ENCODE measurements at places on chromosomes 1 and 21.

DNA sequence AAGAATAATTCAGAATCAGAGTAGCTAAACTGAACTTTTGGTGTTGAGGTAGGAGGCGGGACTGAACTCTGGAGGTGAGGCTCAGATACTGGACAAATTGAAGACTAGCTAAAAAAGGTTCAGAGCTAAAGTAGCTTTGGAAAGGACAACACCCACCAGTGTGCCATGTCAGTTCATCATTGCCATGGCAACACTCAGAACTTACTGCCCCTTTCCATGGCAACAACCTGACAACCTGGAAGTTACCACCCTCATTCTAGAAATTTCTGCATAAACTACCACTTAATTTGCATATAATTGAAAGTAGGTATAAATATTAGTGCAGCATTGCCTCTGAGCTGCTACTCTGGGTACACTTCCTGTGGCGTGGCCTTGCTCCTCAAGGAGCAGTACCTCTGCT is 30.3 kb upstream of the POGK start:
- no peak for DNase-seq

GRCh38 chr1:22826604-22827580 is 116.3 kb downstream of the EPHB2 start:
- peak; percentile 91 for DNase-seq

DNA sequence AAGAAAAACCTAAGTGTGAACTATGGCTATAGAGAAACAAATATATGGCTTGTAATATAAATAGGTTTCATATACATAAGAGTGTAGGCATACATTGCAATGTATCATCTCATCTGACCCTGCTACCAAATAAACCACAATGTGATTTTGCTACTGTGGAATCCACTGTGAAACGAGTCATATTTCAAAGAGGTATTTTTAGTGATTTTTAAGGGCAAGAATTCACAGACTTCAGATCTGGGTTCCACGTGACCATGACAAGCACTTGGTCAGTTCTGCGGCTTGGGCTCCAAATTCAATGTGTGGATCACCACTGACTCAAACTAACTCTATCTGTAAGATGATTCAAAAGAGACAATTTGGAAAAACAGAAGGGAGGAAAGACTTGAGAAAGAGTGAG is 147.0 kb upstream of the ERG start:
- no peak for DNase-seq

DNA sequence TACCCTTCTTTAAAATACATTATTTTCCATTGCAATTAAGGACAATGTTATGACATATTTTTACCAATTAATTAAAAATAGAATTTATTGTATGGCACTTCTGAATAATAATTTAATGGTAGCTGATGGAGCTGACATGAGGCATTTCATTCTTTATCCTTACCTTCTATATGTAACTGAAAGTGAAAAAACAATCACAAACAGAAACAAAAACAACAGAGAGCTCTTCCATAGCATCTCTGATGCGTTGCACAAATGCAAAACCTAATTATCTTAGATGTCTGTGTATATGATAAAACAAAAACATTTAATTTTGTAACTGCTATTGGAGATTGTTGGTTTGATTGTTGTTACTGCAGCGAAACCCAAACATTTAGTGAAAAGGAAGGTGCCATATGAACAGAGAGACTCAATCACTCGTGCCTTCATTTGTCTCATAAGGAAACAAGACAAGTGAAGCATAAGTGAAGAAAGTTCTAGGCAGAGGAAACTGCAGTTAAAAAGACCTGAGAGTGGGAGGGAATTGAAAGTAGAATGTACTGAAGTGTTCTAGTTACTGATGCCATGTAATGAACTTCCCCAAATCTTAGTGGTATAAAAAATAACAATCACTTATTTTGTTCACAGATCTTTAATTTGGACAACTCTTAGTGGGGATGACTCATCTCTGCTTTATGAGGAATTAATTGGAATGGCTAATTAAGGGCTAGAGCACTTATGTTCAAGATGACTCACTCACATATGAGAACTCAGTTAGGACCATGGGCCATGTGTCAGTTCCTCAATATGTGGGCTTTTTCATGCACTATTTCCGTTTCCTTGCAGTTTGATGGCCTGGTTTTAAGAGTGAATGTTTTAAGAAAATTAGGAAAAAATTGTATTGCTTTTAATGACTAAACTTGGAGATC is 245.0 kb upstream of the OLFM3 start:
- no peak for DNase-seq

DNA sequence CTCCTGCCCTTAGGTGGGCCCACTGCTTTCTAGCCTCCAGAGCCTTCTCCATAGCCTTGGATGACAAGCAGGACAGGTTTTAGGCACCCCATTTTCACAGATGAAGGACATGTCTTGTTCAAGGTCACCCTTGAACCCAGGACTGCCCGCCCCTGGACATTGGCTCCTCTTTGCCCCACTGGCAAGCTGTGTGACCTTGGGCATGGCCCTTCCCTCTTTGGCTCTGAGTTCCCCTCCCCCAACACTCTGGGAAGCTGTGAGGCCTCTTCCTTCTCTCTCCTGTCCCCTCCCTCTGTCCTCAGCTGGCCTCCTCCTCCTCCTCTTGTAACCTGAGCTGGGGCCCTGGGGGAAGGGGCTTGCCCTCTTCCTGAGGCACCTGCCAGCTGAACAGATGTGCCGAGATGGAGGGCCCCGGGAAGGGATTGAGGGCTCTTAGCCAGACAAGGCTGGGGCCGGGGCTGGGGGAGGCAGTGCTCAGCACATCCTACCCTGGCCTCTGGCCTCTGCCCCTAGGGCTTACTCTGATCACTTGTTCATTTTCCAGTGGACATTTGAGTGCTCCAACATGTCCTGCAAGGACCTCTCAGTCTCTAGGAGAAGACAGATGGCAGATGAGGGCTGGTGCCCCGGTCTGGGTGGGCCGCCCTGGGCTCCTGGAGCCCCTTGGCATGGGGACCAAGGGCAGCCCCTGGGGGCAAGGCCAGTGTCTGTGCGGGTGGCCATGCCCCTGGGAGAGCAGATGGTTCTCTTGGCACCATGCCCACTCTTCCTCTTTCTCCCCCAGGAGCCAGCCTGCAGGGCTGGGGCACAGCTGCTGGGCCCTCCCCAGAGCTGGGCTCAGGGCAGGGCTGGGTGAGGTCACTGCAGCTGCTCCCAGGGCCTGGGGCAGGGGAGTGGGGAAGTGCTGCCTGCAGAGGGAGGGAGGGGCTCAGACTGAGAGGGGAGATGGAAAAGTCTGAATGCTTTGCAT is 10.7 kb downstream of the FOXO6 start:
- DNase-seq: peak; percentile 79

GRCh38 chr1:184838504-184838951 is 83.9 kb upstream of the EDEM3 start:
- DNase-seq: peak; percentile 51

DNA sequence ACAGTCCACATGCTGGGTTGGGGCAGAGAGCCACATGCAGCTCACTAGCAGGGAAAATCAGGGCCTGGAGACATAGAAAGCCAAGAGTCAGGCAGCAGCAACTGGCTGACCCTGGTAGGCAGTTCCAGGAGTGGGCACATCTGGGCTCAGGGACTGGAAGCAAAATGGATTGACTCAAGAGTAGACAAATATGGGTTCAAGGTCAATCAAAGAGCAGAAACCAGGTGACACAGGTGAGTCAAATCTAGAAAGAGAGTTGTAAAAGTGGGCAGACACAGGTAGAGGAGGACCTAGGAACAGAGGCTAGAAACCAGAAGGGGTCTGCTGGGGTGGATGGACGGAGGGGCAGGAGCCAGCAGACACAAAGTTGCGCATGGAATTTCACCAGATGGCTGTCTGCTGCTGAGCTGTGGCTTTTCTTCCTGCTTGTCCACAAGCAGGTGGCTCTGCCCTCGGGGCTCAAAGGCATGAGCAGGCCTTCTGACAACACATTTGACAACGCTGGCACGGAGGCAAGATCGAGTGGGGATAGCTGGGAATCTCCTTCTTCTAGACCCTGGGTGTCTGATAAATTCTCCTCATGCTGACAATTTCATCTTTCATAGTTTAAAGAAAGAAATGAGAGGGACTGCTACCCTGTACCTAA is 40.8 kb upstream of the IGSF3 start:
- DNase-seq: no peak

DNA sequence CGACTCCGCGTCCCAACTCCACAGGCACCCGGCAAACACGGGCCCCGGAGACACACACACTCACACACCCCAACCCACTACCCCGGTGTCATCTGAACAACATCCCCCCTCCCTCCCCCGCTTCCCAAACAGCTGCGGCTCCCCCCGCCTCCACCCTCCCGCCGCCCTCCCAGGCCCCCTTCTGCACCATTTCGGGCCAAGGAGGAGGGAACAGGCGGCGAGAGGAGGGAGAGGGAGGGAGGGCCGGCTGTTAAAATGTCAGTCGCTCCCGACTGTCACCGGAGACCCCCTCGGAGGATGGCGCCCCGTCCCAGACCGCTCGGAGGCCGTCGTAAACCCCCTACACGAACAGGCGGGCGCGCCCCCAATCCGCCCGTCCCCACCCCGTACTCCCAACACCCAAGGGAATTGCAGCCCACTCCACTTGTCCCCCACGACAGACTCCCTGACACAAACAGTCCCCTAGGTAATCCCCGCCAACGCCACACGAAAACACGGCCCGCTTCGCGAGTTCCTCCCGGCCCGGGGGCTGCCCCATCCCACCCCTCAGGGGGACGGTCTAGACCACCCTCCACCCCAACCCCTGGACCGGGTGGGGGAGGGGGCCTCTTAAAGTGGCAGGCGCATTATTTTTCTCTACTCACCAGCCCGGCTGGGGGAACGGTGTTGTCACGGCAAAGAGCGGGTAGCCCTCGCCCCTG is 583 bp downstream of the MEF2D start:
- no peak for DNase-seq

DNA sequence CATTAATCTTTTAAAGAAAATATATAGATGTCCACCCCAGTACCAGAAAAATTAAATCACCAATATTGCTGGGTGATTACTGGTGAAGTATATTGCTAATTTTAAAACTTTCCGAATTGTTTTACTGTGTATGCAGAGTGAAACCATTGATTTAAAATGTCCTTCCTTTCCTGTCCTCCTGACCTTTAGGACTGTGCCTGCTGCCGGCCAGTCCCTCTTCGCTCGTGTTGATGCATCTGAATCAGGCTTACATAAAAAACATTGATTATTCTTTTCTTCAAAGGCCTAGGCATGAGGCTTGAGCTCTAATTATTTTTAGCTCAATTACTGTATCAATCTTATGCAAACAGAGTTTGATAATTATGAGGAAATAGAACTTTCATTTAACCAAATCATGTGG is 1128.1 kb downstream of the BRINP3 start:
- no peak for DNase-seq

GRCh38 chr1:37362594-37363385 is 111.6 kb upstream of the ZC3H12A start:
- DNase-seq: no peak

DNA sequence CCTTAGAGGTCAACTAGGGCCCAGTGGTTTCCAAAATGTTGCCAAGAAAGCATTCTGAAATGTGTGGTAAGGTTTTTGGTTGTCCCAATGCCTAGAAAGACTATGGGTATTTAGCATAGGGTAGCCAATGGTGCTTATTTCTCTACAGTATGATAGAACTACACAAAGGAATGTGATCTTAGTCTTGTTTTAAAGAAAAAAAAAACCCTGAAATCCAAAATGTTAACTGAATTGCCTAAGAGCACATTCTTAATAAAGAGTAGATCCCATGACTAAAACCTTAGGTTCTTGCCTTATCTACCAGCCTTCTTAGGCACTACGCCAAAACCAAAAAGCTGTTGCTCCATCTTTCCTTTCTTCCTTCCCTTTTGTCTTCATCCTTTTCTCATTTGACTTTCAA is 428.2 kb downstream of the MRPL39 start:
- no peak for DNase-seq

GRCh38 chr1:94413311-94413710 is 4.9 kb upstream of the ABCD3 start:
- no peak for DNase-seq

- no peak for DNase-seq
Observed at GRCh38 chr1:205339717-205340116, 17.0 kb downstream of the KLHDC8A start.

- DNase-seq: peak; percentile 23
Observed at GRCh38 chr1:25140073-25140797, 92.1 kb downstream of the SYF2 start.

DNA sequence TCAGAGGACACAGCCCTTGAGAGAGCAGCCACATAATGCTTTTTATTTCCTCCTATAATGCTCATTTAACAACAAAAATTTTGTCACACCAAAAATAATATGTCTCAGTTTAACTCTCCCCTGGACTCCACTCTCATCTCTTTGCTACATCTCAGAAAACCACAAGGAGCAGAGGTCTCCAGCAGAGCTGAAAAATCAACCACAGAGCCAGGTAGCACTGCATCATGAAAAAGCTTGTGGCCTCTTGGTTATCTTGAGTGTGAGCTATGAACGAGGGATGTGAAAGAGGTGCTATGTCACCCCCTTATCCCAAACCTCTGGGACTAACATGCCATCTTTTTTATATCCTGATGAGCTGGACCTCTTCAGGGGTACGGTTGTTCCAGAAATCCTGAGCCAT is 44.4 kb downstream of the KCNH1 start:
- no peak for DNase-seq

DNA sequence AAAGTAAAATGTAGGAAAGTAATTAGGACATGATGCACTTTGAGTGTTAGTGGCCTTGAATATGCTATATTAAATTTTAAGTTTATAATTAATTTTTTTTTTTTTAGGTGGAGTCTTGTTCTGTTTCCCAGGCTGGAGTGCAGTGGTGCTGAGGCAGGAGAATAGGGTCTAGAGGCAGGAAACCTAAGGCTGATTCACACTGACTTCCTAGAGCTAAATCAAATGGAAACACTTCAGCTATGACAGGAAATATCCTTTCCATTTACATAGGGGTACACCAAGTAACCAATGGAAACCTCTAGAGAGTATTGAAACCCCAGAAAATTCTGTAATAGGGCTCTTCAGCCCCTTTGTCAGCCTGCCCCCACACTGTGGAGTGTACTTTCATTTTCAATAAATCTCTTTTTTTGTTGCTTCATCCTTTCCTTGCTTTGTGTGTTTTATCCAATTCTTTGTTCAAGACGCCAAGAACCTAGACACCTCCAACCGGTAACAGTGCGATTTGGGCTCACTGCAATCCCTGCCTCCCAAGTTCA is 17.9 kb upstream of the THRAP3 start:
- DNase-seq: no peak

GRCh38 chr1:21287905-21288514 is 2.3 kb downstream of the ECE1 start:
- no peak for DNase-seq

- DNase-seq: no peak
Observed at GRCh38 chr1:180272395-180272794, 42.3 kb downstream of the LHX4 start.

DNA sequence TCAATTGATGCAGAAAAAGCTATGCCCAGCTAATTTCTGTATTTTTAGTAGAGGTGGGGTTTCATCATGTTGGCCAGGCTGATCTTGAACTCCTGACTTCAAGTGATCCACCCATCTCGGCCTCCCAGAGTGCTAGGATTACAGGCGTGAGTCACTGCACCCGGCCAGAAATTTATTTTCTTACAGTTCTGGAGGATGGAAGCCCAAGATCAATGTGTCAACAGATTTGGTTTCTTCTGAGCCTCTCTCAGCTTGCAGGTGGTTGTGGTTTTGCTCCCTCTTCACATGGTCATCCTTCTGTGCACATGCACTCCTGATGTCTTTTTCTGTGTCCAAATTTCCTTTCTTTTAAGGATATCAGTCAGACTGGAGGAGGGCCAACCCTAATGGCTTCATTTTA is 35.6 kb downstream of the SHCBP1L start:
- DNase-seq: no peak
